ENCODE measurements at places on chromosomes 6 and 20. TPM values are rescaled to one million over a fixed set of nuclear protein-coding genes. Genes with fewer than 3 reads are reported as not detected.

The VSTM2L gene
- 4.0 TPM for total RNA-seq

DNA sequence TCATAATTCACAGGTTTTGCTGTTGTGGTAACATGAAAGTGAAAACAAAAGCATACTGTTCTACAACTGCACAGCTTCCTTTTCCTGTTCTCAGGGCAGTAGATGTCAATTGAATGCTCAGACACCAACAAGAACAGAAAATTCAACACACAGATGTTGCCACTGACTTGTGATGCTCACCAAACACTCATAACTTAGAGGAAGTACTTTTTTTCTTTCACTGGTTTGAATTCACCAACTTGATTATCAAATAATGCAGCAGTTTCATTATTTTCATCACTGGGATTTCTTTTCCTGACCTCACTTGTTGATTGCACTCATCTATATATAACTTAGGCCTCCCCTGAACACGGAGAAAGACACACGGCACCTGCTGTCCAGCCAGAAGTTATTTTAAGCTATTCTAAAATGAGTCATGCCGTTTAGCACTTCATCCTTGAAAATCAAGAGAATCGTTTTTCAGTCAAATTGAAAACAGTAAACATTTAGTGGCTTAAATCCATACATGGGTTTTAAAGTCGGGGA lies 949 bp downstream of the TXLNB start:
- peak; percentile 19 for DNase-seq

The OPRL1 gene
- 3.9 TPM for total RNA-seq

DNA sequence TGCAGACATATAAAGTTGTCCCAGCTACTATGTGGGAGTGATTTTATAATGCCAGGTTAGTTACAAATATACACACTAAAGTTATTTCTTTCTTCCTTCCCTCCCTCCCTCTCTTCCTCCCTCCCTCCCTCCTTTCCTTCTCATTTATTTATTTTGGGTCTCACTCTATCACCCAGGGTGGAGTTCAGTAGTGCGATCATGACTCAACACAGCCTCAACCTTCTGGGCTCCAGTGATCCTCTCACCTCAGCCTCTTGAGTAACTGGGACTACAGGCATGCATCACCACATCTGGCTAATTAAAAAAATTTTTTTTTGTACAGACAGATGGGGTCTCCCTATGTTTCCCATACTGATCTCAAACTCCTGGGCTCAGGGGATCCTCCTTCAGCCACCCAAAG lies 59.2 kb downstream of the PHF20 start:
- peak; percentile 85 for DNase-seq

DNA sequence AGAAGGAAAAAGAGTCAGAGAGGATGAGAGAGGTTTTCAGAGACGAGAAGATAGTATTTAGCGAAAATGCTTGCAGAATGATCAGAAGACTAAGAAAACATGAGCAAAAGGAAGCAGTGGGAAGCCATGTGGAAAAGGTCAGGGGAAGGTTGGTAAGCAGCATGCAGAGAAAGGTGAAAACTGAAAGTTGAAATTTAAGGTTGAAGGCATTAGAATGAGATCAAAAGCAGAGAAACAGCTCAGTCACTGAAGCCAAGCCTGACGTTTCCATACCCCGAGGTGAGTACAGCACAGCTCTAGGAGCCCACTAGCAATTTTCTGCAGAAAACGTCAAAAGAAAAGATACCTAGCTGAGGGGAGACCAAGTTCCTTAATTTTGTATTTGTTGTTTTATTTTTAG lies 19.1 kb upstream of the TFB1M start:
- DNase-seq = no peak

The EDN3 gene
- not detected for total RNA-seq

DNA sequence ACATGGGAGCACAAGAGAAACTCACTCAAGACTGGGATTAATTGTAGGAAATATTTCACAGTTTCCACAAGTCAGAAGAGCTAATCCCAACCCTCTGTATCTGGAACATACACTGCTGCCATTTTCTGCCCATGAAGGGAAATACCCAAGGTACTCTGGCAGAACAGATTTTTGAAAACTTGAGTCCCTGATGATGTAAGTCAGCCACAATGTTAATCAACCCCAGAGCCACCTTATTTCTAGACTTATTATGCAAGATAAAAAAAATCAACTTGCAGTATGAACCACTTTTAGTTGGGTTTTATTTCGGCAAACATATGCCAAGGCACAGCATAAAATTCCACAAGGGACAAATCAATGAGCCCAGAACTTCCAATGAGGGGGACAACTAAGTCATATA lies 141.5 kb downstream of the LY86 start:
- no peak for DNase-seq

The PRICKLE4 gene
- not detected for total RNA-seq

The KCNB1 gene
- total RNA-seq = 7.0 TPM

DNA sequence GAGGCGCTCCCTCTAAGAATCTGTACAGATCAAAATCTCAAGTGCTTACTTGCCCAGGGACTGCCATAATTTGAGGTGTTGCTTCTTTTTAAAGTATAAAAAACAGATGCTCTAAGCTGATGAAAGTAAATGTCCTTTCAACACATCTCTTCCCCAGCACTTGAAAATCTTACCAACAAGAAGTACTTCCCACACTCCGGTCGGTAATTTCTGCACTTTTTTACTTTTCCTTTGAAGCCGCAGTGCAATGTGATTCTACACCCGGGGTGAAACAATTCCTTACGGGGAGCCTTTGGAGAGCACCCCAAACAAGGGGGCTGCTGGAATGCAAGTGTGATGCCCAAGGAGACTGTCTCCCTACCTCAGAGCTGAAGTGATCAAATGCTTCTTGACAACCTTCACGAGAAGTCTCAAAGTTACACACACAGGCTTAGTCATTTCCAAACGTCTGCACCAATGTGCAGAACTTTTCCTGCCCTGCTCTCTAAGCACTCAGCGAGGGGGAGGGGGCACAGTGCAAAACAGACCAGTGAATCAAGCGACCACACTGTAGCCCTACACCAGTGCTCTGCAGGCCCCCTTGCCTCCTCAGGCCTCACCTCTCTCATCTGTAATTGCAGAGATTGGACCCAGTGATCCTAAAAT lies 56.7 kb downstream of the ATXN1 start:
- no peak for DNase-seq

The CST4 gene
- total RNA-seq = not detected

DNA sequence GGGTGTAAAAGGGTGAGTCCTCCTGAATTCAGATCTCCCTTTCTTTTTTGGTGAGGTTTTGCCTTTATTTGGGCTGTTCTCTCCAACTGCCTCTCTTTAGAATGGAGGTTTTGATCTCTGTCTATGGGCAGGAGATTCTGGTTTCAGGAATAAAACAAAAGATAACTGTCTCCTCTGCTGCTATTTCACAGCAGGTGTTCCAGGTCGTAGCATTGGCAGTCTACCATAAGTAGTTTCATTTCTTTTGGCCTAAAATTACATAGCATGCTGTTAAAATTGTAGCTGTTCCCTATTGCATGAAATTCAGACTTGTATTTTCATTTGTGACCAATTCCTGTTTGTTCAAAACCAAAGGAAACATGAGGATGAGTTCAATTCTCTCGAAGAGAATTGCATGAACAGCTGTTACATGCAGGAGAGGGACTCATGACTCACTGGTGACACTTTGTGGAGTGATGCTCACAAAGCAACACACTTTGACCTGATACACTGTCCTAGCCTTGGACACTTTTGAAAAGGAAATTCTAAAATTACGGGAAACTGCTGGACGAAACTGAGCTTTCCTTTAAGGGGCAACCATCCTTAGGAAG lies 76.8 kb upstream of the SIRPG start:
- DNase-seq = no peak

The SLC22A16 gene
- total RNA-seq = not detected

- no peak for DNase-seq
Observed at GRCh38 chr6:156741287-156742073, 35.7 kb upstream of the ARID1B start.

The COX4I2 gene
- not detected for total RNA-seq

- no peak for DNase-seq
Observed at GRCh38 chr6:131387562-131388447, 185.2 kb upstream of the ARG1 start.

DNA sequence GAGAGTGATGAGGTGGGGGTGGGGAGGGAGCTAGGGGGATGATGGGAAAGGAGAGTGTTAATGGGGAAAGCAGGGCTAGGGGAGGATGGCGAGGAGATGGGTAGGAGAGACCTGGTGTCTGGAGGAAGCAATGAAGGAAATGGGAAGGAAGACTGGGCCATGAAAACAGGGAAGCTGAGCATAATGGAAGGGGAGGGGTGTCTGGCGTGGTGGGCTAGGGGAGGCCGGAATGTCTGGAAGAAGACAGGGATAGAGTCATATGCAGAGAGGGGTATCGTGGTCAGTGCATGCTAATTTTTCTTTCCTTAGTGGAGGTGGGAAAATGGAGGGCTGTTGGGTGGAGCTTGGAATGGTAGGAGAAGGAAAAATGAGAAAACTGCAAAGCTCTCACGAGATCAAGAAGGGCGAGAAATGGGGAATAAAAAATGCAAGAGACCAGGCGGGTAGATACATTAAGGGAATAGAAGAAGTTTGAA lies 423 bp downstream of the KLHDC3 start:
- DNase-seq = no peak

- no peak for DNase-seq
Observed at GRCh38 chr6:89989742-89990141, 95.5 kb downstream of the GJA10 start.

The NUS1 gene
- total RNA-seq = 44.9 TPM

The C6orf163 gene
- total RNA-seq = not detected

DNA sequence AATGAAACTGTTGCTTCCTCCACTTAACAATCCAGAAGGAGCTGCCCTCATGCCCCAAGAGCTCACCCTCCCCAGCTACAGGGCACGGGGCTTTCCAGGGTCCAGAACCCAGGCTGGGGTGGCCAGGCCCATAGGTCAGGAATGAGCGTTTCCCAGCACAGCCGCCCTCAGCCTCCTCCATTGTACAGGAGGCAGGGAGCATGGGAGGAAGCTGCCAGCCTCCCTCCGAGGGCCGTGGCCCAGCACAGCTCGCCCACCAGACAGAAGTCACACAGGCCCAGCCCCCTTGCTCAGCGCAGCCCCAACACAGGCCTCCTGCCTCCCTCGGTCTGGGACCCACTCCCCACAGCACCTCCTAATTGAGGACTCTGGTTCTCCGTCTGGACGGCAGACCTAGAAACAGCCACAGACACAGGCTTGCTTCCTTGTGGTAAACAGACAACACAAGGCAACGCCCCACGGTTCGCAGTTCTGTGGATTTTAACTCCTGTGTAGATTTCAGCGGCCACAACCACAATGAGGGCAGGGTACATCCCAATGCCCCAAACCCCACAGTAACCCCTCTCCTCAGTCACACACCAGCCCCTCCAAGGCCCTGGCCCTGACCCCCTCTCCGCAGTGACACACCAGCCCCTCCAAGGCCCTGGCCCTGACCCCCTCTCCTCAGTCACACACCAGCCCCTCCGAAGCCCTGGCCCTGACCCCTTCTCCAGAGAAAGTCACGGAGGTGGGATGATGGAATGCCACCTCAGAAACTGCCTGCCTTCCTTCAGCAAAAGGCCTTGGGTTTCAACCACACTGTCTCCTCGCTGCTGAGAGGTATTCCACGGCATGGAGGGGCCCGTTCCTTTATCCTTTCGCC lies 173.5 kb downstream of the DLL1 start:
- DNase-seq = no peak

- no peak for DNase-seq
Observed at GRCh38 chr6:168042426-168043192, 36.4 kb downstream of the FRMD1 start.

DNA sequence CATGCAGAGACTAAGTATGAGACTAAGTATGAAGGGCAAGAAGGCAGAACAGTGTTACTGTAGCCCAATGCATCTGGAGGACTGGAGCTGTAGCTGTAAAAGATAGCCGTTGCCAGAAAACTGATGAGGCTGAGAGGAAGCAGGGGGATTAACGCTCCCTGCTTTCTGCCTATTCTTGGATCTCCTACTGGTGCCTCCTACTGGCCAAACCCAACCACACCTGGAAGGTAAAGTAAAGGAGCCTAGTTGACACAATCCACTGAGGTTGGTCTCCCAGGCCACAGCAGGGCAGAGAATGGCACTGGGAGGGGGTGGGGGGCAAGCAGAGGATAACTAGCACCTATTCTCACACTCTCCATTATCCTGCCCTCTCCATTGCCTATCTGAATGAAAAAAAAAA lies 105.0 kb upstream of the MRPS10 start:
- DNase-seq = no peak

- DNase-seq = no peak
Observed at GRCh38 chr20:3486850-3487249, 16.0 kb downstream of the ATRN start.

DNA sequence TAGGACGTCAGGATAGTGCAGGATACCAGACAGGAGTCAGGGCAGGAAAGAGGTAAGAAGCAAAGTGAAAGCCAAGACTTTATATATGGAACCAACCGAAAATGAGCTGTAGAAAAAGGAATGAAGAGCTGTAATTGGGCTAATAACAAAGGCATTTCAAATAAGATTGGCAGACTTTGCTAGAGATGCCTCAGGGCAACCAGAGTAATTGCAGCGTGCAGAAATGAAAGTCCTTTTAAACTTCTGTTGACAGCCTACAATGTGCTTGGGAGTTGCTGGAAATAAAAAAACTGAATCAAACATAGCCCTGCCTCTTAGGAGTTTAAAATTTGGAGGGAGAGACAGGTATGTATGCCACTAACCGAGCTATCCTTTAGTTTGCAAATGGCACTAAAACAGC lies 56.4 kb upstream of the NKX2-4 start:
- no peak for DNase-seq

The SLC17A3 gene
- 0.86 TPM for total RNA-seq

- peak; percentile 83 for DNase-seq
Observed at GRCh38 chr6:159716247-159717096, 10.8 kb upstream of the WTAP start.

DNA sequence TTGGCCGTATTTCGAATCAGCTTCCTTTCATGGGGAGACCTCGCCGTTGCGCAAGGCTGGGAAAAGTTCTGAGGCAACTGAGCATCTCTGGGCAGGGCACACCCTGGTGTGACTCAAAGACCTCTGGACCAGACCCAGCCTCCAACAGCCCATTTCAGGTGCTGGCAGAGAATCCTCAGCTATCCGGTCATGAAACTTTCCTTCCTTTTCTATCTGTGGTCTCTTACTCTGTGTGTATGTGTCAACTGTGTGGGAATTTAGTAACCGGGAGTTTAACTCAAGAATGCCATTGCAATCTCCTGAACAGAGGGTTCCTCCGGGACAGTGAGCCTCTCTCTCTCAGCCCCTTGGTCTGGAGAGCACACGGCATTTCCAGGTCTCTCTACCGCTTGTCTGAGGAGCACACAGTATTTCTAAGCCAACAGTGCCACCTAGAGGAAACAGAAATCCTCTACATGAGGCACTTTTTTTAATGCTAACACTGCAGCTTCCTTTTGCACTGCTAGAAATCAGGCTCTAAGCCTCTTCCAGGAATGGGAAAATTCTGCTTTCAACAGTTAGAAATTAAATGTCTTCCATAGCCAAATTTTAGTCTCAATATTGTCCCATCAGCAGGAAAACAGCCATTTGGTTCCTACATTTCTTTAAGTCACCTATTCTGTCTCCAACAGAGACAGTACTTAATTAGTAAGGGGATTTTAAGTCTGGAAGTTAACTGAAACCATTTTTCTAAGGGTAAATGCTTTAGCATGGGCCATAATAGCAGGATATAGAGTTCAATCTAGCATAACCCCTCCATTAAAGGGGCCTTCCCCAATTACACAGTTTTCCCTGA lies 32.7 kb downstream of the PLN start:
- peak; percentile 36 for DNase-seq

- DNase-seq = no peak
Observed at GRCh38 chr6:138659998-138660397, 113.6 kb upstream of the CCDC28A start.

The SMIM28 gene
- not detected for total RNA-seq

The LAMP5 gene
- total RNA-seq = 3.3 TPM

- DNase-seq = no peak
Observed at GRCh38 chr6:151233731-151234130, 6.0 kb upstream of the AKAP12 start.

The MTFR2 gene
- total RNA-seq = 5.7 TPM

Measured in MG63 (cell line).